Activated T-cell treated with anti-CD3 and anti-CD28 coated beads, Interleukin-2, amount 50 U/mL, for 72 hours (primary cell): ENCODE measurements at places on chromosomes 12 and 14. TPM values are rescaled to one million over a fixed set of nuclear protein-coding genes. Genes with fewer than 3 reads are reported as not detected.
A peak's percentile ranks its signal among the peaks of the same experiment; 100 is the strongest.

DNA sequence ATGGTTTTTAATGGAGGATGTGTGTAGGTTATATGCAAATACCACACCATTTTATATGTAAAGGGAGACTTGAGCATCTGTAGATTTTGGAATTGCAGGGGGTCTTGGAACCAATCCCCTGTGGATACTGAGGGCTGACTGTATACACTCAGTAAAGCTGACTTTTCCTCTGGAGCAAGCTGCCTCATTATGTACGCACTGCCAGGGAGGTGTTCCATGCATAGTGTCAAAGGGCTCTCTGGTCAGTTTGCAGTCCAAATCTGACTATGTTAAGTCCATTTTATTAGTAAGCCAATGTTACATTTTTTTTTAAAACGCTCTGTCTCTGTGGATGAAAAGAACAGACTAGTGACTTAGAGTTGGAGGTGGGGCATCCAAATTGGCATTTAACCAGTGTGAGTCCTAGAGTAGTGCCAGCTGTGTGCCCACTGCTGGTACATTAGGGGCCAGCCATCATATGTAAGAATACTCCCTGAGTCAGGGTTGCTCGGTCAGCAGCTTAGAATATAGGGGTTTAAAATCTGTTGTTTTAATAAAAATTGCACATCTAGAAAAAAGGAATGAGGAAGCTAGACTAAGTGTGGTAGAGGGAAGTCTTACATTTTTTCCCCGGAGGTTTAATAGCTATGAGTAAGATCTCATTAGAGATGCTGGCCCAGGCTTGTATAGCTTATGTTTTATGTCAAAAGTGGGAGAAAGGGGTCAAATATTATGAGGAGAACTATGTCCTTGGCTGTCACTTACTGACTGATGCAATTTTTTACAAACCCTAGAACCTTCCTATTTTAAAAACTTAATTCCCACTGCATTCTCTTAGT is 87.0 kb downstream of the TESC start:
- H3K27ac ChIP-seq: no peak overlapping the region
- H3K4me3 ChIP-seq: no peak overlapping the region
- DNase-seq: no peak
- no peaks in the 10 kb centered on the region for H3K27me3 ChIP-seq
- no peaks in the 10 kb centered on the region for H3K4me1 ChIP-seq
- peaks cover 20% of the 10 kb centered on the region for H3K36me3 ChIP-seq

DNA sequence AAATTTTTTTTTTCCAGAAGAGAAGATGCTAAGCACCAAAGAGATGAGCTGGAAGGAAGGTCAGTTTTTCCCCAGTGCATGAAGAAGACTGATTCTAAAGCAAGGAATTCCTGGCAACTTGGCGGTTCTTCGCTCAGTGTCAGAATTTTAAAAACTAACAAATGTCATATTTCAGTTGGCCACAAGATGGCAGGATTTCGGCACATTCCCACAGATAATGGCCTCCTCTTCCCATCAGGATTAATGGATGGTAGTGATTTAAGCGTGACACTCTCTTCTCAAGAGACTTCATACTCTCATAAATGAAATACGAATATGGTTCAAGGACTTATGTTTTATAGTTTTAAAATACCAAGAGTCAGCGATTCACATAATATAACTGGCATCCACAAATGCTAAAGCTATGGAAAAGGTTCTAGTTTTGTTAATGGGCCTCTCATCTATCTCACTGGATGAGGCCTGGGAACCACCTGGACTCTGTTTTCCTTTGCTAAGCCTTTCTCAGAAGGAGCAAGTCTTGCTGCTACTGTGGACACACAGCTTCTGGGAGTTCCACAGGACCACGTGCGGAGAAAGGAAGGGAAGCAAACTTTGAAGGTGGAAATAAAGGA is 46.1 kb upstream of the PTPRO start:
- no peak overlapping the region for H3K27ac ChIP-seq
- DNase-seq: no peak
- no peak overlapping the region for H3K4me3 ChIP-seq
- H3K36me3 ChIP-seq: no peaks in the 10 kb centered on the region
- no peaks in the 10 kb centered on the region for H3K27me3 ChIP-seq

DNA sequence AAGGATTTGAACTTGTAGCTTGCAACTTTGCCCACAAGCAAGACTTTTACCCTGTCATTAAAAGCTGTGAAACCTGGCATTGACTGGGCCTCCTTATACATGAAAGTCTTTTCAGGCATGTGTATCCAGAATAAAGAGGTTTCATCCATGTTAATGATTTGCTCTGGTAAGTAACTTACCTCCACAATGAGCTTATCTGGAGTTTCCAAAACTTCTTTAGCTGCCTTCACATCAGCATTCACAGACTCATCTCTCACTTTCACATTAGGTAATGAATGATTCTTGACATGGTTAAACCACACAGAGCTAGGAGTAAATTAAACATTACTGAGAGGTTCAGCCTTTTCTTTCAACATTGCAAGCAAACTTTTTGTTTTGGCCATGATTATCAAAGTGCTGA is 234.4 kb upstream of the CLEC14A start:
- H3K27ac ChIP-seq: no peak overlapping the region

DNA sequence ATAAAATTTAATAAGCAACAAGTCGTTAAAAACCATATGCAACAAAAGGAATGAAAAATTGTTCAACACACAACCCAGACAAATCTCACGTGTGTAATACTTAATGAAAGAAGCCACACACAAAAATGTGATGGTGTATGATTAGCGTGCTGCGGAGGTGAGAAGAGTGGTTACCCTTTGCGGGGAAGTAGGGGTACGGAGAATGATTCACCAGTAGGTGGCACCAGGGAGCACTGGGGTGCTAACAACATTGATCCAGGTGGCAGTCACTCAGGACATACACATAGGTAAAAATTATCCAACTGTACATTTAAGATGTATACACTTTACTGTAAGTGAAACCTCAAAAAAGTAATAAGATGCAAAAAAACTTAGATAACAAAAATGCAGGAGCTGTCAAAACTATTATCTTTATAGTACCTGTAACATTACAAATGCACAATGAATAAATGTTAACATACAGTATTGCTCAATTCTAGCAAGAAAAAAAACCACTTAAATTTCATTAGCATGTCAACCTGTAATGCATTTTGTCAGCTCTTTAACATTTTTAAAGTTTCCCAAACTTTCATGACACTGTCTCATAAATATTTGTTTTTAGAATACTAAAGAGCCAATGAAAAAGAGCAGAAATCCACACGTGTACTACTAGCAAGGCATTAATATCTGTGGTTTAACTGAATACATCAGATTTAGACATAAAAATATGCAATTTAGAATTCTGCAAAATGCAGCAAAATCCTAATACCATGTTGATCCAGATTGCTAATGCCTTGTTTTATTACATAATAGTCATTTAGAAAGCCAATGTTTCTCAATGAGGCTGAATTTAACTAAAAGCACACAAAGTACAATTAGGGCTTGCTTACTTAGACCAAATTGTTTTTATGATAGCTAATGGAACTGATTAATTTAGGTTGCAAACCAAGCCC is 46.7 kb downstream of the TMCC3 start:
- peaks cover 4% of the 10 kb centered on the region for H3K36me3 ChIP-seq
- H3K27ac ChIP-seq: no peak overlapping the region
- no peak overlapping the region for H3K4me3 ChIP-seq
- peak; percentile 65 for DNase-seq
- no peaks in the 10 kb centered on the region for H3K4me1 ChIP-seq
- peaks cover 28% of the 10 kb centered on the region for H3K27me3 ChIP-seq

GRCh38 chr12:114448618-114448933 is 42.6 kb upstream of the TBX5 start:
- H3K4me1 ChIP-seq: no peaks in the 10 kb centered on the region
- H3K27ac ChIP-seq: no peak overlapping the region
- no peak for DNase-seq
- H3K27me3 ChIP-seq: peaks cover 75% of the 10 kb centered on the region
- H3K36me3 ChIP-seq: no peaks in the 10 kb centered on the region
- no peak overlapping the region for H3K4me3 ChIP-seq

- H3K4me3 ChIP-seq: no peak overlapping the region
- H3K4me1 ChIP-seq: peaks cover 10% of the 10 kb centered on the region
- H3K27me3 ChIP-seq: no peaks in the 10 kb centered on the region
- DNase-seq: peak; percentile 85
- H3K36me3 ChIP-seq: no peaks in the 10 kb centered on the region
Observed at GRCh38 chr12:53352331-53353256, 16.4 kb upstream of the SP7 start.

- no peak overlapping the region for H3K4me3 ChIP-seq
- H3K36me3 ChIP-seq: no peaks in the 10 kb centered on the region
- H3K27ac ChIP-seq: no peak overlapping the region
- no peak for DNase-seq
Observed at GRCh38 chr12:66665435-66665985, 13.4 kb downstream of the GRIP1 start.

DNA sequence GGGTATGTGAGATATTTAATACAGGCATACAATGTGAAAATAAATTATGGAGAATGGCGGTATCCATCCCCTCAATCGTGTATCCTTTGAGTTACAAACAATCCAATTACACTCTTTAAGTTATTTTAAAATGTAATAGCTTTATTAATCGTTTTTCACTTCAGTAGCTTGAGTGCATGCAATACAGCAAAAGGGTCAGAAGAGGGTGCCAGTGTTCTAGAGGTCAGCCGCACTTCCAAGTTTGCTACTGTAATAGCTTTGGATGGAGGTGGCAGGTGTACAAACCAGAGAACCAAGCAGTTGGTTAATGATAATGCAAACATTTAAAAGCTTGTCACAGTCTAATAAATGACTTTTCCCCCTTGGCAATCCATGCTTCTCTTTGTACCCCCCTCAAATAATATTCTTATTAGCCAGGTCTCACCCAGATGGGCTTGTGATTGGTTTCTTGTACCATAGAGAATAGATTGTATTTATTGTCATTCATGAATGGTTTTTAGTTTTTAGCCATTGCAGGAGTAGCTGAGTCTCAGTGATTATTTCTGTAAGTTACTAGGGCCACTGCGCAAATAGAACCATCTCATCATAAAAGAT is 127.0 kb downstream of the ERC1 start:
- peaks cover 30% of the 10 kb centered on the region for H3K4me1 ChIP-seq
- H3K36me3 ChIP-seq: no peaks in the 10 kb centered on the region
- H3K4me3 ChIP-seq: no peak overlapping the region
- no peak overlapping the region for H3K27ac ChIP-seq
- H3K27me3 ChIP-seq: no peaks in the 10 kb centered on the region

GRCh38 chr14:54446161-54446693 is 5.1 kb upstream of the CNIH1 start:
- H3K4me3 ChIP-seq: no peak overlapping the region
- H3K27me3 ChIP-seq: peaks cover 15% of the 10 kb centered on the region
- H3K27ac ChIP-seq: no peak overlapping the region
- no peak for DNase-seq
- no peaks in the 10 kb centered on the region for H3K36me3 ChIP-seq

- H3K36me3 ChIP-seq: peaks cover 1% of the 10 kb centered on the region
- peaks cover 8% of the 10 kb centered on the region for H3K27me3 ChIP-seq
- H3K27ac ChIP-seq: no peak overlapping the region
- peaks cover 13% of the 10 kb centered on the region for H3K4me1 ChIP-seq
- no peak overlapping the region for H3K4me3 ChIP-seq
Observed at GRCh38 chr14:92475451-92476187, 38.0 kb upstream of the RIN3 start.

DNA sequence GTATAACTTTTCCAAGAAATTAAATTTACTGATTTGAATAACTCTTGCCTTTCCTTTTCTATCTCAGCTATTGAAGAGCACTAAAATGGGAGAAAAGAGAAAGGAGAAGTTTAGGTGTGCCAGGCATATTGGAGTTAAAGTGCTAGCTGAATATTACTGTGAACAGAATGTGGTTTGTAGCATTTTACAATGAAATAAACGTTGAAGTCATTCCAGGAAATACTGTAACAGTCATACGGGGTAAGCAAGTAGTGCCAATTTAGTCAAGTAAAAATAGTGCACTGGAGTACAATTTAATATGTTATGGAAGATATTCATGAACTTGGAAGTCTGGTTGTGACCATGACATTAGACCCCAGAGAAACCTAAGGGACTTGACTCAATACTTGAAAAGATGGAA is 62.1 kb downstream of the E2F7 start:
- H3K27me3 ChIP-seq: peaks cover 15% of the 10 kb centered on the region
- no peaks in the 10 kb centered on the region for H3K36me3 ChIP-seq
- H3K27ac ChIP-seq: no peak overlapping the region
- DNase-seq: no peak
- no peaks in the 10 kb centered on the region for H3K4me1 ChIP-seq
- no peak overlapping the region for H3K4me3 ChIP-seq

- no peaks in the 10 kb centered on the region for H3K36me3 ChIP-seq
- no peaks in the 10 kb centered on the region for H3K4me1 ChIP-seq
- DNase-seq: no peak
- H3K27me3 ChIP-seq: peaks cover 12% of the 10 kb centered on the region
- H3K4me3 ChIP-seq: no peak overlapping the region
- H3K27ac ChIP-seq: no peak overlapping the region
Observed at GRCh38 chr12:30909349-30910037, 17.1 kb upstream of the TSPAN11 start.

DNA sequence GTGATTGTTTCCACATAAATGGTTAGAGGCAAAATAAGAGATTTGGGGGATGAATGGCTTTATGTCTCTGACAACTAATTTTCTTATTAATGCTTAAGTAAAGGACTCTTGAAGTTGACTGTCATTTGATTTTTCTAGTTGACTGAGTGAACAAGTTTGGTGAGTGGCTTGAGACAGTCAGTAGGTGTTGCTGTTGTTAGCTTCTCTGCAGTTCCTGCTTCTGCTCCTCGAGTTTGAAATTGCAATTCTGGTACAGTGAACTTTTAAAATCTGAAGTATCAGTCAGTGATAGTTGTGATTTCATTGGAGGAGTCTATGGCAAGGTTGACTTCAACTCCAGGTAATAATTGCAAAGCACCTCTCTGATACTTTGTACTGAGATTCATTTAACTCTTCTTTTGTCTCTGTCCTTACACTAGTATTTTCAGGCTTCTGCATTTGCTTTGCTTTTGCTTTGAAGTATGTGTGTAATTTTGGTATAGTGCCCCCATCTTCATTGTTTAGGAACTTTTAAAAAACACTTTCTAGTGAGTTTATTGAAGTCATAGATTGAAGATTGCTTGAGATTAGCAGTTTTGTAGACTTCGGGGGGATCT is 415.5 kb downstream of the PCNX1 start:
- H3K36me3 ChIP-seq: peaks cover 5% of the 10 kb centered on the region
- no peaks in the 10 kb centered on the region for H3K27me3 ChIP-seq
- no peak for DNase-seq
- peak overlapping the region; percentile 88 for H3K4me3 ChIP-seq

GRCh38 chr14:53531156-53531555 is 378.0 kb upstream of the DDHD1 start:
- no peaks in the 10 kb centered on the region for H3K27me3 ChIP-seq
- no peak for DNase-seq
- H3K4me3 ChIP-seq: no peak overlapping the region
- no peaks in the 10 kb centered on the region for H3K36me3 ChIP-seq
- H3K4me1 ChIP-seq: no peaks in the 10 kb centered on the region
- no peak overlapping the region for H3K27ac ChIP-seq

GRCh38 chr12:59650588-59651228 is 54.9 kb downstream of the SLC16A7 start:
- H3K4me1 ChIP-seq: peaks cover 28% of the 10 kb centered on the region
- no peak for DNase-seq
- peaks cover 28% of the 10 kb centered on the region for H3K36me3 ChIP-seq
- no peak overlapping the region for H3K4me3 ChIP-seq

Gene SMCO2
- total RNA-seq: 0.55 TPM

Gene UBR7
- total RNA-seq: 36.3 TPM

Gene DGLUCY
- total RNA-seq: 90.5 TPM

Gene NKX2-1
- total RNA-seq: not detected

Gene CCDC198
- not detected for total RNA-seq

Gene CMAS
- total RNA-seq: 37.4 TPM
